Cortex of kidney (tissue), 1 donor: ENCODE measurements at places on chromosomes 6 and 20.

DNA sequence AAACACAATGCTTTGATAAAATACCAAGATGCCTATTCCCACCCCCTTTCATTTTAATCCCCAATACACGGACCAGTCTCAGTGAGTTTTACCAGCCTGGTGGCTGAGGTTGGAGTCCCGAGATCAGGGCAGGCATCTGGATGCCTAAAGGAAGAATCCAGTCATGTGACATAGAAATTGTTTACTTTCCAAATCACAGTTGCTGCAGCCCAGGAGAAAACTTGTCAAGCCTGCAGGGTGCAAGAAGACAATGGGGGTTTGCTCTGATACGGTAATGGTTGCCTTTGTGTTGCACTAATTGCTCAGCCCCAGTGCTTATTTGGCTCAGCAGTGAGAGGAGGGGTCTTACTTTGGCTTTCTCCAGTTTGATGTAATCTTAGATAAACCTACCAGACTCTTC is 308.5 kb upstream of the POU3F2 start:
- no peak for DNase-seq

DNA sequence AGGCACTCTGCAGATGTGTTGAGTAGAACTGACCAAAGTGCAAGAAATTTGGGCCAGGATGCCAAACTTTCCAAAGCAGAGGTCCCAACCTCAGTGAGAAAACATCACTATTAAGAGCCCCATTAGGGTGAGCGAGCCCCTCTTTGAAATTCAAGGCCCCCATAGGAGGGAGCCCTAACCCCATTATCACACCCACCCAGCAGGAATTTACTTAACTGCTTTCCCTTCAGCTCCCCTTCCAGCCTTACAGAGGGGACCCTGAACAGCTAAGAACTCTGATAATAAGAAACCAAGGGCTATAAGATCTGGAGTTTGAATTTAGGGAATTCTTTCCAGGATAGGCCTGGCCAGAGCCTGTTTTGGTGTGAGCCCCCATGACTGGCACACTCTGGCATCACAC is 130.6 kb downstream of the NFATC2 start:
- DNase-seq = no peak

GRCh38 chr6:6002005-6002847 is 4.5 kb downstream of the NRN1 start:
- DNase-seq = no peak

GRCh38 chr6:11284996-11285395 is 52.5 kb upstream of the NEDD9 start:
- DNase-seq = no peak

DNA sequence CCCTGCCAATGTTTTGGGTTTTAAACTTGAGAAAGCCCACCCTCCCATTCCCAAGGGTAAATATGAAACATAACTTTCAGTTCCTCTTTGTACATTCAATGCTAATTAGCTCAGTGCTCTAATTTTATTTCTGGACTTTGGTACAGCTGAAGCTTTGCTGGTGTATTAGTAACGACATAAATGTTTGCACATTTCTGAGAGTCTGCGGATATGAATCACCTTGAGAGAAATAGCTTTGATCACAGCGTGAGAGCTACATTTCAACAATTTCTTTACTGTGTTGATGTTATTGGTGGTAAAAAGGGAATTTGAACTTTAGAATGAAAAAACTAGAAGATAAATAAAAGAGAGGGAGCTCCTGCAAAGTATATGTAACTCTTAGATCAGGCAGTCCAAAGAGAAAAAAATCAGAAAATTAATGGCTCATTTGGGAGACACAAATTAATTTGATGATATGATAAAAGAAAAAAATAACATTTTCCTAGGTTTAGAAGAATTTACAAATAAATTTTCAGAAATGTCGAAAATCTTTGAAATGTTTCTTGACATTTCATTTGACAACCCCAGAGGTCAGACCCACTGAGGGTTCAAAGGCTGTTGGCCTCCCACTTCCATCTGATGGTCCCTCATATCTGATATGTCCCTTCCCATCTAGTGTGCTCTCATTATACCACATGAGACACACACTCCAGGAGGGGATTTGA is 38.5 kb upstream of the CAP2 start:
- DNase-seq = no peak

DNA sequence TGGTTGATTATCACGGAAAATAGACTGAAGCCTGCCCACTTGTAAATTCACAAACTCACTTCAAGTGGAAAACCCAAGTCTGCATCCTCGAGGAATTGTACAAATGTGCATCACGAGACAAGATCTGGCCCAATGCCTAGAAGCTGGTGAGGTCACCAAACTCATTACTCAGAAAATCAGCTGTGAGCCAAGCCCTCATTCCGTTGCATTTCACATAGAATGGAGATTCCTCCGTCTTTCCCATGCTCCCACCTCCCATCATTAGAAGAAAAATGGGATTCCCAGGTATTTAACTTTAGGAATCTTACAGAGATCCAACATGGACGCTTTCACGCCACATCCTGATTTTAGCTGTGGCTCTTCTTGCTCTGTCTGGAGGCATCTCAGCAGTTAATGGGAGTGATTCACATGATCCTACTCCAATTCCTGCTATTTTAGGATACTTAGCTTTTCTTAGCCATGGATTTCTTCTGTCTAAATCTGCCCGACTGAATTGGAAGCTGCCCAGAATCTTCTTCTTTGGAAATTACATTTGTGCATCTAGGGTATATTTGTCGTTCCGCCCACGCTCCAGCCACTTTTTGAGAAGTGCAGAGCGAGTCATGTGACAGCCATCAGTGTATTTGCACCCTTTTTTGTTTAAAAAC is 68.7 kb upstream of the STMND1 start:
- DNase-seq = no peak

DNA sequence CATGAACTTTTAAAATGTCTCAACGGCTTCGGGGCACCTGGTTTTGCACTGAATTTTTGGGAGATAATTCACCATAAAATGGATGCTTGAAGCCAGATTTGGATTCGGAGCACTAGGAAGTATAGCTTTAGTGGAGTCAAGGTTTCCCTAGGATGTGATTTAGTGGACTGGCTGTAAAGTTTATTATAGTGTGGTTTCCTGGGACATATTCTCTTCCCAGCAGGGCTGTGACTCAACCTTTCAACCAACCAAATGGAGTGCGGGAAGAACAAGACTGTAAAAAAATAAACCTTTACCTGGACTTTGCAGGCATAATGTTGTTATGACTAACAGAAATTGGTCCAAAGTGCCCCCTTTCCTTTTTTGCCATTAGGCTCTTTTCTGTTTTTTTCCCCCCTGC is 327.4 kb upstream of the MAN1A1 start:
- no peak for DNase-seq

DNA sequence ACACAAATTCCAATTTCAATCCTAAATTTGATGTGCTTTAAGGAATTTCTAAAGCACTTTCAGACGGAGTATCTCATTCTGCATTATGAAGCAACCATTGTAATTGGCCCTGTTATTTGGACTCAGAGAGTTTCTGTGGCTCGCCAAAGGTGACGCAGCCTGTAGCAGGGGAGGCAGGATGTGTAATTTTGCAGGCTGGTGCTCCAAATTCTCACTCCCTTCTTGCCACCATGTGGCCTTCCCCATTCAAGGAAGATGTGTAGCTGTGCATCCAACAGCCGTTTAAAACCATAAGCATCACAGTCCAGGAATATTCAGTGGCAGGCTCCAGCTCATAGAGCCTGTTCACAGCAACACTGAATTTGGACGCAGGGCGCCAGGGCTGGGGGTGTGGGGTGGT is 45.8 kb downstream of the AGPAT4 start:
- no peak for DNase-seq

DNA sequence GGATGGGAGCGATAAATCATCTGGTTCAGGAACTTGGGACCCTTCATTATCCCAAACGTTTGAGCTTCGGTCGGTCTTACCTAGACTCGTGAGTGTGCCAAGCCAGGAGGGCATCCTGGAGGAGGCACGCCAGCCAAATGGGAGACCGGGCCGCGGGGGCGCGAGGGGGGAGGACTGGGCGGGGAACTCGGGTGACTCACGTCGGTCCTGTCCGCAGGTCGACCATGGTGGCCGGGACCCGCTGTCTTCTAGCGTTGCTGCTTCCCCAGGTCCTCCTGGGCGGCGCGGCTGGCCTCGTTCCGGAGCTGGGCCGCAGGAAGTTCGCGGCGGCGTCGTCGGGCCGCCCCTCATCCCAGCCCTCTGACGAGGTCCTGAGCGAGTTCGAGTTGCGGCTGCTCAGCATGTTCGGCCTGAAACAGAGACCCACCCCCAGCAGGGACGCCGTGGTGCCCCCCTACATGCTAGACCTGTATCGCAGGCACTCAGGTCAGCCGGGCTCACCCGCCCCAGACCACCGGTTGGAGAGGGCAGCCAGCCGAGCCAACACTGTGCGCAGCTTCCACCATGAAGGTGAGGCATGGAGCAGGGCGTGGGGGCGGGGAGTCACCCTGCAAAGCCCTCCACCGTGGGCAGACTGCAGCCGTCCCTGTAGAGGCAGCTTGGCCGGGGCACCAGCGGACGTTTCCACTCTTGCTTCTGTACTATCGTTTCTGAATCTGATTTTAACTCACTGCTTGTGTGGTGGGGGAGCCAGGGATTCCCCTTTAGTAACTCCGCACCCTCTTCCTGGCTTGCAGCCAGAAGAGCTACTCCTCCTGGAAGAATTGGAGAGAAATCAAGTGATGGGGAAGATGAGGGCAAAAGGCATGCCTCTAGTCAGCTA is 2.7 kb downstream of the BMP2 start:
- no peak for DNase-seq

GRCh38 chr6:142975365-142975764 is 30.4 kb upstream of the HIVEP2 start:
- DNase-seq = no peak

DNA sequence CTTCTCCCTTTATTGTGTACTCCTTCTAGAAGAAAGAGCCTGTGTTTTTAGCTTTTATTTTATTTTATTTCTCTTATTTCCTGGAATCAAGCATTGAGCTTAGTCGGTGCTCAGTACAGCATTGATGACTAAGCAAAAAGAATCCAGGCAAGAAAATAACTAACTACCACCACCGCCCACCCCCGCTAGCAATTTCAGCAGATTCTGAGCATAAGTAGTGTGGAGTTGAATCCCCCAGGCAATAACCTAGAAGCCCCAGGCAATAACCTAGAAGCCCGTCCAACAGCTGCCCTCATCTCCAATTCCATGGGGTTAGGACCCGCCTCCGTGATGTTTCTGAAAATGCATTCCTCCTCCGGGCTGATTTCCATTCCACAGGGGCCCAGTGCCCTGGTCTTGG is 258.0 kb upstream of the TAB2 start:
- no peak for DNase-seq

- DNase-seq = no peak
Measured at GRCh38 chr6:160950507-160950906, 41.1 kb upstream of the MAP3K4 start.
